Mucosa of gallbladder (tissue), 1 donor: ENCODE measurements at places on chromosomes 5 and 9. TPM values are rescaled to one million over a fixed set of nuclear protein-coding genes. Genes with fewer than 3 reads are reported as not detected.

The SLCO6A1 gene
- total RNA-seq = not detected

The TMEFF1 gene
- total RNA-seq = 0.63 TPM

The LOX gene
- total RNA-seq = 9.9 TPM

The SLC36A3 gene
- not detected for total RNA-seq

The SNCAIP gene
- 2.4 TPM for total RNA-seq

The PIP5K1B gene
- total RNA-seq = 14.0 TPM

The THOC3 gene
- total RNA-seq = 45.8 TPM

The ITK gene
- 6.0 TPM for total RNA-seq

The FBP2 gene
- not detected for total RNA-seq

The SPATA31A3 gene
- not detected for total RNA-seq

The SLC4A9 gene
- total RNA-seq = 0.86 TPM

The WDR31 gene
- 8.1 TPM for total RNA-seq

The MELK gene
- total RNA-seq = 2.0 TPM

The AUH gene
- total RNA-seq = 19.9 TPM

The HEMGN gene
- 0.14 TPM for total RNA-seq

The WWC1 gene
- total RNA-seq = 58.4 TPM
